Motor neuron (in vitro differentiated cells): ENCODE measurements at places on chromosomes 3 and 15. TPM values are rescaled to one million over a fixed set of nuclear protein-coding genes. Genes with fewer than 3 reads are reported as not detected.

Gene HYKK
- total RNA-seq = 2.9 and 3.3 TPM in 2 replicates

Gene CIAO2A
- total RNA-seq = 76.0 and 104 TPM in 2 replicates

Gene ZBTB20
- total RNA-seq = 30.5 and 36.2 TPM in 2 replicates

Gene RASGRF1
- total RNA-seq = 0.60 and 1.5 TPM in 2 replicates

Gene A4GNT
- 0.40 and 0.58 TPM in 2 replicates for total RNA-seq

Gene NUP210
- 9.0 and 13.3 TPM in 2 replicates for total RNA-seq

DNA sequence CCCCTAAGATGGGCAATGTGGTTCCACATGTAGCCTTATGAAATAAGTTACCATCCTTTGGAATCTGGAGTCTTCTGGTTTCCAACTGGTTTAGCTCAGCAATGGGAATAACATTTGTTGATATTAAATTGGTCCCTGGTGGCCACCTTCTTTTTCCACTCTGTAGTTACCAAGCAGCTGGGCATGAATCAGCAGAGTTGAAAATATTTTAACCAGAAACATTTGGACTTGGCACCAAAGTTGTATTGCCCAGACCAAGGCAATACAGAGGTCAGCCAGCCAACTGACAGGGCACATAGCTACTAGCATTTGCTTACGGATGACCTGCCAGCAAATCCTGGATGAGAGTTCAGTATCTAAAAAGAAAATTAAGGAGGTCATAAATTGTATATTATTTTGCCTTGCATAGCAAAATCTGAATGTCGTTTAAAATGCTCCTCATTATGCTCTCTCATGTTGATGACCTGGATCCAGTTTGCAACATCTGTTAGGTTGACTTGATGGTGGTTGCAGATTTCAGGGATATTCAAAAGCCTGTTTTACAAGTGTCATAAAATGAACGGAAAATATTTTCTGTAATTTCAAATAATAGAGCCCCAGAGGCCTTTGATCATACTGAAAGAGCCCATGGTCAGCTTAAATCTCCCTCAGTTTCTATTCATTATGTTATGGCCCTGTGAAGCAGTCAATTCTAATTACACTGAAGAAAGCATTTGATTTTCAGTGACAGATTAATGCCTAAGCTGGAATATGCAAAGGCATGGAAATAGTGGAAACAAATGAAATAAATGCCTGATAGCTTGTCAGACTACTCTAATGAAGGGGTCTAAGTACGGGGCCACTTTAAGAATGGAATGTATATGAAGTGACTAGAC, 54.6 kb downstream of the PPM1L start:
- no peak for ATAC-seq

GRCh38 chr3:111252779-111253178, 181.2 kb downstream of the NECTIN3 start:
- ATAC-seq = peak; percentile 49

DNA sequence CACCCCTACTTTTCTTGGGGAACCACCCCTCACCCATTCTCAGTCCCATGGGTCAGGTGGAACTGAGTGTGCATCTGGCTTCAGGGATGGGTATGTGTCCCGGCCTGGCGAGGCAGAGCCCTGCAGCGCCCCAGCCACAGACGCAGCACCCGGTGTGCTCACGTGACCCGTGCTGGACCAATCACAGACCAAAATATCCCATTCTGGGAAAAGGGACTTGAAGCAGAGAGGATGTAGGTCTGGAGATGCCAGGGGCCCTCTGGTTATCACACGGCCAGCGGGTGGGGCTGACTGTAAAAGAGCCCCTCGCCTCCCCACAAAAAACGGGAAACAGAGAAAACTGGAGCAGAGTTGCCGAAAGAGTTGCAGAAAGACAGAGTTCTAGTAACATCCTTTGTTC, 138.0 kb upstream of the RAD18 start:
- ATAC-seq = no peak

DNA sequence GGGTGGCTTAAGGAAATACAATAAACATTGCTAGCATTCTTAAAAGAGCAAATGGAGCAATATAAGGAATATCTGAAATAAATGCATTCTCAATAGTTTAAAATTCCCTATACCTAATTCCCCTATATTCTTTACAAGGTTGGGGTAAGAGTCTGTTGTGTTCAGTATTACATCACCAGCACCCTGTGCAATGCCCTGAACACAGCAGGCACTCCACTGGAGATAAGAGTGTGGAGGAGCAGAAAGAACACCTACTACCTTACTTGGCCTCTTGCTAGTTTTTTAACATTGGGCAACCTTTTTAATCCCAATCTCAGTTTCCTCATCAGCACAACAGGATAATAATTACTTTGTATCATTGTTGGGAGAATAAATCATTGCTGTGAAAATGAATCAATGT, 140.2 kb upstream of the PLXND1 start:
- no peak for ATAC-seq

- no peak for ATAC-seq
Measured at GRCh38 chr3:157501863-157502262, 1.4 kb downstream of the VEPH1 start.

DNA sequence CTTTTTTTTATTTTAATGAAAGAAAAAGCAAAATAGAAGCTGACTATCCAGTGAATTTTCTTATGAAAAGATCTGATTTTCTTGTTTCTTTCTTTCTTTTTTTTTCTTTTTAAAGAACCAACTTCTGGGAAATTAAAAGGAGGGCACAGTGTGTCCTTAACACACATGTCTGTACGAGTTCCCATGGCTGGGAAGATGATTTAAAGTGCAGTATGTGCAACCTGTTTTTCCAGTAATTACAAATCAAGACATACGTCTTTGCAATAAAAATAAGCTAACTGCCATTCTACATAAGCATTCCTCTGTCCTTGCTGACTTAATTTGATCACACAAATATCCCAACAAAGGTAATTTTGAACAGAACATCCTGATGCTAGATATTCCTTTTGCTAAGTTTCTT, 416.1 kb downstream of the ROBO1 start:
- no peak for ATAC-seq

GRCh38 chr3:179179979-179180759, 32.0 kb downstream of the PIK3CA start:
- peak; percentile 53 for ATAC-seq

DNA sequence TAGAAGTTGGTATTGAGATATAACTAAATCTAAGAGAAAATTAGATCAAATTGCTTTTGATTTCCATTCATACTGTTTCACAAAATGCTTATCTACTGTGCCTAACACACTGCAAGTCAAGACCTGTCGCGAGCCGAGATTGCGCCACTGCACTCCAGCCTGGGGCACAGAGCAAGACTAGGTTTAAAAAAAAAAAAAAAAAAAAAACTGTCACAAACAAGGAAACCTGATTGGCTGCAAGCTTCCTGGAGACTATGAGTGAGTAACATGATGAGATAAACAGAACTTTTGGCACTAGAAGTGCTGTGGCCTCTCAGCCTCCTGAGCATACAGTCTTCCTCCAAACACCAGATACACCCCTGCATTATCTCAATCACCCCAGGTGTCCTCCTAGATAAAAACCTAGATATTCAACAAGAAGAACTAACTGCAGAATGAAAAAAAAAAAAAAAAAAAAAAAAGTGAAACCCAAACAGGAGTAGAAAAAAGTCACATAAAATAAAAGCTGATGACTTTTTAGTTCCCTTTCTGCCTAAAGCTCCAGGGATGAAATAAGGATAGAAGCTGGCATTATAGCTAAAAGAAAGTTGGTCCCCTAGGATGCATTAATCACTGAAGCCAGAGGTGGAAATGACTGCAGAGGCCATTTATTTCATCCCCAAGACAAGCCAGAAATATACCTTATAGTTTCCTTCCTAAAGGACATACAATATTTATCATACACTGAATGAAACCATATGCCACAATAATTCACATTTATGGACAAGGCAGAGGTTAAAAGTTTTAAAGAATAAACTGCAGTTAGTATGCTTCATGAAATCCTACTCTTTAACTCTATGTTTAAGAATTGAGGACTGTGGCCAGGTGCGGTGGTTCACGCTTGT, 82.4 kb downstream of the P3H2 start:
- no peak for ATAC-seq

- ATAC-seq = no peak
Measured at GRCh38 chr3:54133196-54133595, 10.8 kb downstream of the CACNA2D3 start.

GRCh38 chr3:185332026-185332735, 30.8 kb upstream of the MAP3K13 start:
- no peak for ATAC-seq

DNA sequence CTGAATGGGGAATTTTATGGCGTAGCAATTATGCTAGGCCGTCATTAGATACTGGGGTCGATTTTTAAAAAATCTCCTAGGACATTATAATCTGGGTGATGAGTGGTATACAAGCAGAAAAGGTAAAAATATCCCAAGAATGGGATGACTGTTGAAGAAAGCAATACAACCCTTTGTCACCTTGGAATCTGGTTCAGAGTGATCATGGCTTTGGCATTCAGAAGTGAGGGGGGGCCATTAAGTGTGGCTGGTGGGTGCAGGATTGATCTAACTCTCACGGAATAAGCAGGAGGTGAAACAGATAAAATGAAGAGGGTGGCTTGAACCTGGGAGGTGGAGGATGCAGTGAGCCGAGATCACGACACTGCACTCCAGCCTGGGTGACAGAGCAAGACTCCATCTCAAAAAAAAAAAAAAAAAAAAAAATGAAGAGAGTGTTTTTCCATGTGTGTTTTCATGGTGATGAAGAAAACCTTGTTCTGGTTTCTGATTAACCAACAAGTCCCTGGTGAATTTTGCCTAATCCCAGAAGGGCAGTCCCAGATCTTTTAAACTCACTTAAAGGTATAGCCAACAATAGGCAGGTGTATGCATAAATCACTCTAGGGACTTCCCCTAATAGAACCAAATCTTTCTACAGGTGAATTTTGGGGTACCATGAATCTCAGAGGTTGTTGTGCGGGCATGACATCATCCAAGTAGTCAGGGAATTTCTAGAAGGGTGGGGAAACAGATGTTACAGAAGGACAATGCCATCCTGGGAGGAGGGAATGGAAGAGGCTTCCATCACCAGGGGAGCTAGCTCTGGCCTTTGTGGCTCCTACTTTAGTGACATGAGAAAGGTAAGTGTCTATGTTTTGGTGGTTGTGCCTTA, 3.1 kb upstream of the RAD54L2 start:
- no peak for ATAC-seq
